ENCODE measurements at places on chromosomes 16 and 17.

GRCh38 chr17:27089929-27090247, 204.0 kb upstream of the WSB1 start:
- no peak for DNase-seq

DNA sequence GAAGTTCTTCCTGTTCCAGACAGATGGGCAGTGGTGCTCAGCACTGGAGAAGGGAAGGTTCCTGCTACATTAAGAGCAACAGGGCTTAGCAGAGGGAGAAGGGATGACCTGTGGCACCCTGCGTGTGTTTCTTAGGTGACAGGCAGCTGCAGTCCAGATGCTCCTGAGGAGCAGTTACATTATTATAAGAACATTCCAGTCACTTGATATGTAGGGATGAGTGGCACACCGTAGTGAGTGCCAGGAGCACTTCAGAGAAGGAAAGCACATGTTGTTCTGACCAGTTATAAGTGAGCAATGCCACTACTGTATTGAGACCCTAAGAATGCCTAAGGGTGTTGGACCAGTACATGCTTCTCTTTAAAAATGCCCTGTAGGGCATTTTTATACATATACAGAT, 39.9 kb upstream of the MRC2 start:
- no peak for DNase-seq

DNA sequence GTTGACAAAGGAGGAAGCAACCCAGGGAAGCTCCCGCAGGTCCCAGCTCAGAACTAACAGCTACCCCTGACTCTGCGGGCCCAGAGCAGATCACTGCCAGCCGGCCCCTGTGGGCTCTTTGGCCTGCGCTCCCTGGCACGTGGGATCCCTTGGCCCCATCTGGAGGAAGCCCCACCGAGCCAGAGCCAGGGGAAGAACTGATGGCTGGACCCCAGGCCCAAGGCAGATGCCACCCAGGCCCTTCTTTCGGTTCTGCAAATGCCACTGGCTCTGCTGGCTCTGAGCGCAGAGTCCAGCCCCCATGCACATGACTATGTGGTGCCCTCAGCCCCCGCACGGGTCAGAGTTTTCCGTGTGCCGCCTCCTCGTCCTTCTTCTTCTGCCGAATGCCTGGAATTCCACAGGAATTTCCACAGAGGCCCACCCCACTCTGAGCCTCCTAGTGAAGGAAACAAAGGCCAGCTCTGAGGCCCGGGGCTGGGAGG, 35.8 kb upstream of the SNN start:
- DNase-seq = peak; percentile 78

DNA sequence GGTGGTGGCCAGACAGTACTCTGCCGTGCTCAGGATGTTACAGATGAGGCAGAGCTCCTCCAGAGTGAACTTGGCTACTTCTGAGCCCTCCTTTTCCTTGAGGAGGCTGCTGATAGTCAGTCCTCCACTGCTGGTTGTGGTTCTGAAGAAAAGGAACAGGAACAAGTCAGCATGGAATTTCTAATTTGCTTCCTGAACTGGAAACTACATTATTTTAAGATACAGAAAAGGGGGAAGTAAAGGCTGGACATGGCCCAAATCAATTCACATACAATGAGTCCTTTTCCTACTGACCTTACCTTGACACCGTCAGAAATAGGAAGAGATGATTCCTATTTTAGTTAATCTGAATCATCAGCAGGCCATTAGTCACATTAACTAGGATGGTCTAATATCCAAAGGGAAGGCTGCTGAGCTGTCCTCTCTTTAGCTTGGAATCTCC, 154.2 kb downstream of the VPS53 start:
- no peak for DNase-seq

GRCh38 chr16:57539072-57539796, 2.9 kb upstream of the CCDC102A start:
- no peak for DNase-seq

GRCh38 chr16:1631931-1632637, 19.9 kb downstream of the CRAMP1 start:
- no peak for DNase-seq

DNA sequence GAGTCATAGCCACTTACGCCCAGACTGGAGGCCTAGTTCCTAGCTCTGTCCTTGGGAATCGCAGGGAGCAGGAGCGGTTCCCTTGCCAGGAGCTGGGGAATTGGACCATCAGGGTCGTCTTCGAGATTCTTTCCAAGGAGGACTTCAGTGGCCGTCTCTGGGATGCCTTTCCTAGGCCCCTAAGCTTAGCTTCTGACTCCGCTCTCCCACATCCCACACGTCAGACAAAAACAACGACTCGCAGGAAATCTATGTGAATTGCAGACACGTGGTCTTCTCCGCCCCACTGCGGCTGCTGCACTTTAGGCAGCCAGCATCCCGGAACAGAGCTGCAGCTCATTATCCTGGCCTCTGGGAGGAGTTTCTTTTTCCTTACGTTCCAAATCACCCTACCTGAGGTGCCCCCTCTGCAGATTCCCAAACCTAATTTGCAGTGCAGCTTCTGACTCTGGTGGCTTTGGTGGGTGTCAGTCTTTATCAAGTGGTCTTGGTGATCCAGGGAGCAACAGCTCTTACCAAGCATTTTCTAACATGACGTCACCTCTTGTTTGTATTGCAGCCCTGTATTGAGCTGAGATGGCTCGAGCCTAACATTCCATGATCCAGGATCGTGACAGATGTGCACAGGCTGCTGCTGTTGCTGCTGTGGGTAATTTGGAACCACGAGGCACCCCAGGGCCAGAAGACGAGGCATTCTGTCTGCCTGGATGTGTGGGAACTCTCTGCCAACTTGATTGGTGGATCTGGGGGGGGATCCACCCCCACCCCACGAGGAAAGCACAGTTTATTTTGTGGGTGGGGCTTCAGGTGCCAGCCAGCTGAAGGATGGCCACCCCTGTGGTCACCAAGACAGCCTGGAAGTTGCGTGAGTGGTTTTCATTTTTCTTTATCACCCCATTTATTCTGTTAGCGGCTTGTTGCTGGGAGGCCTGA, 1.1 kb downstream of the KATNB1 start:
- peak; percentile 80 for DNase-seq

GRCh38 chr17:44898768-44899073, 524 bp downstream of the EFTUD2 start:
- DNase-seq = no peak

DNA sequence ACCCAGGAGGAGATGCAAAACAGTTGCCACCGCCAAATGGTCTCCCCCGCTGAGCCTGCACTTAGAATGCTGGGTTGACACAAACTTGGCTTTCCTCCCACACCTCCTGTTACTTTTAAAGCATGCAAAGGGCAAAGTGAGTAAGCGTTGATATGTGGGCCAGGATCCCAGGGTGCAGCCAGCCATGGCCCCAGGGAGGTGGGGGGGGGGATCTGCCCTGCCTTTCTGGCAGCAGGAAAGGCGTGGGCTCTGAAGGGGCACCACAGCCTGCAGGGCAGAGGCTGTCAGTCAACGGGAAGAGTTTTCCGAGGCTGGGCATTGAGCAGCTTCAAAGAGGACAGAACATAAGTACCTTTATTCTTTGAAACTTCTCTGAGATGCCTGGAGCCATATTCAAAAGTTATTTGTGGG, 142.3 kb downstream of the ABCC12 start:
- DNase-seq = no peak

DNA sequence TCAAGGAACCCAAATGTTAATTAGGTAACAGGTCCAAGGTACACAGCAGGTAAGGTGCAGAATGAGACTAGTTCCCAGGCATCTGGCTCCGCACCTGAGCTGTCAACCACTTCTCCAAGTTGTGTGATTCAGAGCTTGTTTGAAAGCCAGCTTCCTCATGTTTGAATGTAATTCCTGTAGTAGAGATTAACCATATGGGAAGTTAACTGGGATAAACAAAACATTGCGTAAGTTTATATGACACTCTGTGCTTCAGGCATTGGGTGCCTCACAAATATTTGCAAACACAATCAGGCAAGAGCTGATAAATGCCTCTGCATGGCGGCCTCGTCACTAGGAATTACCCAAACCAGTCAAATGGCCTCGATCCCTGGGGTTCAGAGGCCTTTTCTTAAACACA, 27.9 kb upstream of the CPHXL start:
- DNase-seq = no peak

GRCh38 chr17:62737513-62737912, 70.6 kb downstream of the MARCHF10 start:
- no peak for DNase-seq

DNA sequence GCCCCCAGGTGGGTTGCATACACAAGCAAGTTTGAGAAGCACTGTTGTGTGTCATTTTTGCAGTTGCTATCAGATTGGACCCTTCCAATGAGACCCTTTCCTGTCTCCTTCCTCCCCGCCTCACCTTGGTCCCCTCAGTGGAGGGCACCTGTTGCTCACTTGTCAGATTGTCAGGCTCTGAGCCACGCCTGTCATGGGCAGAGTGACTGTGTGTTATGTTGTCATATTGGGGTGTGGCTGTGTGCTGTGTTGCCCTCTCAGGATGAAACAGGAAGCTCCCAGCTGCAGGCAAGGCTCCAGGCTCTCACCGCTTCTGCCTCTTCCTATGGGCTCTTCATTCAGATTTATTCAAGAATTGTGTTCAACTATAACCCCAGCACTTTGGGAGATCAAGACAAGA, 302.9 kb downstream of the CPPED1 start:
- DNase-seq = no peak

GRCh38 chr17:4043862-4044261, 79.6 kb upstream of the ATP2A3 start:
- no peak for DNase-seq

DNA sequence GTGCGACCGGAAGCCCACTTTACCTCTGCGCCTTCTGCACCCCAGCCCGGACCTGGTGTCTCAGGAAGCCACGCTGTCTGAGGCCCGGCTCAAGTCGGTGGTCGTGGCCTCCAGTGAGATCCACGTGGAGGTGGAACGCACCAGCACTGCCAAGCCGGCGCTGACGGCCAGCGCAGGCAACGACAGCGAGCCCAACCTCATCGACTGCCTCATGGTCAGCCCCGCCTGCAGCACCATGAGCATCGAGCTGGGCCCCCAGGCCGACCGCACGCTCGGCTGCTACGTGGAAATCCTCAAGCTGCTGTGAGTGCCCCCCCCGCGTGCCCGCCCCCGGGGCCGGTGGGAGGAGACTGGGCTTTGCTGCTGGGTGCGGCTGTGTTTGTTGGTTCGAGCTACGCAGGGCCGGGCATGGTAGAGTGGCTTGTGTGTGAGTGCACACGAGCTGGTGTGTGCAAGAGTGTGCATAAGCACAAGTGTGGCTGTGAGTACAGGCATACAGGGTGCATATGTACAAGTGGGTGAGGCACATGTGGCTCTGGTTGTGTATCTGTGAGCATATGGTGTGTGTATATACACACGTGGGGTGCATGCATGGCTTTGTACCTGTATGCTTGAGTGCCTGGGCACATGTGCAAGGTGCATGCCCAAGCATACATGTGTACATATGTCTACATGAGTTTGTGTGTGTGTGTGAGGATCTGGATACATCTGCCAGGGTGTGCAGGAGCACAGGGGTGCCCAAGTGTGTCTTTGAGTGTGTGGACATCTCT, 100.6 kb upstream of the PLCG2 start:
- DNase-seq = no peak

- DNase-seq = no peak
Measured at GRCh38 chr16:1333149-1333812, at the start of gene BAIAP3. TSS of gene BAIAP3 (plus strand) at chr16:1333645. CDS start at chr16:1338550, 4,905 bp downstream.

GRCh38 chr17:77456951-77457548, 316.3 kb downstream of the SEC14L1 start:
- DNase-seq = no peak

GRCh38 chr17:62921817-62922216, 44.2 kb upstream of the TANC2 start:
- no peak for DNase-seq

DNA sequence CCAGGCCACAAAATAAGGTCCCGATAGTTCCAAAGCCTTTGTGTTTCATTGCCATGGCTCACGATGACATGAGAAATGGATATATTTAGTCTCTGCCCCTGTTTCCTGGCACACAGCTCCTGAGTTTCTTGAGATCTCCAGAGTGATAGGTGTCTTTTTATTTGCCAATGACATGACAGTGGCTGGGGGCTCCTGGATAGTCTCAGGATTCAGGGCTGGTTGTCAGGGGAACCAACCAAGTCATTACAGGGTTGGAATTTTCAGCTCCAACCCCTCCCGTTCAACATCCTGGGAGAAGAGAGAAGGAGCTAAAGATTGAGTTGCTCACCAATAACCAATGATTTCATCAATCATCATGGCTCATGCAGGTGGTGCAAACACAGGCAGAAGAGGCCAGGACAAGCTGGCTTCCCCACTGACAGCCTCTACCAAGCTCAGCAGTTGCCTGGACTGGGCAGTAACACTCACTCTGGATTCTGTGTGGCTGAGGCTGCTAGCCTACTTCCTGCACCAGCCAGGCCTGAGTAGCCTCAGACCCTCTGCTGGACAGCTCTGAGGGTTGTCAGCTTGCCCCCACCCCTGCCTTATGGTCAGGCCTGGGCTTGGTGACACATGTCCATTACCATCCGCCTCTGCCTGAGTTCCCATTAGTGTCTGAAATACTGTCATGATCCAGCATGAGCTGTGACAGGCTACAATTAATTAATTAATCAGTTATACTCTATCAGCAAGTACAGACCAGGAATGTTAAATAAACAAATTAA, 534.4 kb upstream of the CDH5 start:
- DNase-seq = peak; percentile 31

- peak; percentile 72 for DNase-seq
Measured at GRCh38 chr17:64262198-64262999, 661 bp downstream of the TEX2 start.

DNA sequence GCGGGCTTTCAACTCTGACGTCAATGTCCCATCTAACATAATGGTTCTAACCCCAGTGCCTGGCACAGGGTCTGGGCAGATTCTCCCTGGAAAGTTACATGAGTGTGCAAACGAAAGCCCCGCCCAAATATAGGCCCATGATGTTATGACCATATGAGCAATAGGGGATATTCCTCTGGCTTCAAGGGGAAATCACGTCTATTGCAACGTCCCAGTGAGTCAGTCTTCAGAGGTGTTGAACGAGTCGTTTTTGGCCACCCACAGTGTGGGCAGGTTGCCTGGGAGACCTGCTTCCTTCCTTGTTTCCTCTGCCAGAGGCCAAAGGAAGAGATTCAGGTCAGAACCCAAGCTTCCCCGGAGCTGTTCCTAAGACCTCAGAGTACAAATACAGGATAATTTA, 30.3 kb downstream of the PIK3R5 start:
- DNase-seq = no peak

- no peak for DNase-seq
Measured at GRCh38 chr17:44778656-44779210, 19.9 kb downstream of the ADAM11 start.

- DNase-seq = no peak
Measured at GRCh38 chr16:17457997-17458396, 12.8 kb downstream of the XYLT1 start.

DNA sequence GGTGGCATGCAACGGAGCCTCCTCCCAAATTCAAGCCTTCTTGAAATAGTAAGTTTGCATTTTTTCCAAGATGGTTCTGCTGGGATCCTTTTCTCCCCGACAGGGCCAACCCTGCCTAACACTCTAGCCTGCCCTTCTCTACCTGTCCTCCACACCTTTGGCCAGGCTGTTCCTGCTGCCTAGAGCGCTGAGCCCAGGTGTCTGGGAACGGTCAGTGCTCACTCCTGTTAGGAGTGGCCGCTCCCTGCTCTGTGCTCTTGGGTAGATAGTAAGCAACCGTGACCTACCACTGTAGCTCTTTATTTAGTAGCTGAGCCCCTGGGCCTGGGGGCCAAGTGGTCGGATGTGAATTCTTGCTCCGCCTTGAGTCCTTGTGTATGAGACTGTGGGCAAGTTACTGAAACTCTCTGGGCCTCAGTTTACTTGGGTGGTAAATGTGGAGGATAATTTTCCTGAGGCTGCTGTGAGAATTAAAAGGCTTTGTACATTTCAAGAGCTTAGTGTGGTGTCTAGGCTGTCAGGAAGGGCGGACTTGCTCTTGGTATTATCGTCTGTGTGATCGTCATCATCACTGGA, 44.0 kb upstream of the GSE1 start:
- no peak for DNase-seq

Measured in eye (tissue), 1 donor.